ENCODE measurements at places on chromosomes 3 and 15.
A peak's percentile ranks its signal among the peaks of the same experiment; 100 is the strongest.

GRCh38 chr15:47511261-47511660 lies 206.0 kb upstream of the SEMA6D start:
- DNase-seq = no peak

DNA sequence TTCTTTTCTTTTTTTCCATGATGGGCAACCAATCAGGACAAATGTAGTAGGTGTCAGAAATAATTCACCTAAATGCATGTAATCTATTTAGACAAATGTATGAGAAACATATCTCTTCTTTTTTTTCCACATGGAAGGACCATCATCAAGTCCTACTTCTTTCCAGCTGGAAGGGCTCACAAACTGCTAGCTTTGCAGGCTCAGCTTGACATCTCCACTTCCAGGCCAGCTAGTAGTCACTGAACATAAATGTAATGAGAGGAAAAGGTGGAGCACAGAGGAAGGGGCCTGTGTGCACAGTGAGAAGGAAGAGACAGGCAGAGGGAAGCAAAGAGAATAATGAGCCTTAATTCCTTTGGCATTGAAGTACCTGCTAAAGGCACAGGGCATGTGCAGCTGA lies 504.9 kb downstream of the MCTP2 start:
- no peak for DNase-seq

DNA sequence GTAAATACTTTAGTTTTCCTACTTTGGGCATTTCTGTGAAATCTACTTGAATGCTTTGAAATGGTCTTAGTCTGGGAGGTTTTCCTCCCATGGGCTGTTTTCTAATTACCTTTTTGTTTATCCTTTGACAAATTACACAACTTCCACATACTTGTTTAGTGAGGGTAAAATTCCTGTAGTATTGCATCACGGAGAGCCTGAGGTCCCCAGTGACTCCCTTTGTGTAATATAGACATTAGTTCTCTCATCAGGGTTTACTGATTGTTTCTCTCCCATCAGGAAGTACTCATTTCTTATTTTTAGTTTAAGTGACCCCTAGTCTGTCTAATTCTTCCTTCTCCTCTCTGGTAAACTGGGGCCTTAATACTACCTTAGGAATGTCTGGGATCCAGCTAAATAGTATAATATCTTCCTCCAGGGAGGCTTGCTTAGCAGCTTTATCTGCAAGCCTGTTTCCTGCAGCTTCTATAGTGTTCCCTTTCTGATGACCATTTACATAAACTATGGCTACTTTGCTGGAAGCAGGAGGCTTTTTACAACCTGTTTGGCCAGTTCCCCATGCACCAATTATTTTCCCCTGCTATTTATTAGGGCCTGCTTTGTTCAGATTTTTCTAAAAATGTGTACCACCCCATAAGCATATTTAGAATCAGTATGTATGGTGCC lies 87.2 kb upstream of the XCR1 start:
- DNase-seq = no peak

DNA sequence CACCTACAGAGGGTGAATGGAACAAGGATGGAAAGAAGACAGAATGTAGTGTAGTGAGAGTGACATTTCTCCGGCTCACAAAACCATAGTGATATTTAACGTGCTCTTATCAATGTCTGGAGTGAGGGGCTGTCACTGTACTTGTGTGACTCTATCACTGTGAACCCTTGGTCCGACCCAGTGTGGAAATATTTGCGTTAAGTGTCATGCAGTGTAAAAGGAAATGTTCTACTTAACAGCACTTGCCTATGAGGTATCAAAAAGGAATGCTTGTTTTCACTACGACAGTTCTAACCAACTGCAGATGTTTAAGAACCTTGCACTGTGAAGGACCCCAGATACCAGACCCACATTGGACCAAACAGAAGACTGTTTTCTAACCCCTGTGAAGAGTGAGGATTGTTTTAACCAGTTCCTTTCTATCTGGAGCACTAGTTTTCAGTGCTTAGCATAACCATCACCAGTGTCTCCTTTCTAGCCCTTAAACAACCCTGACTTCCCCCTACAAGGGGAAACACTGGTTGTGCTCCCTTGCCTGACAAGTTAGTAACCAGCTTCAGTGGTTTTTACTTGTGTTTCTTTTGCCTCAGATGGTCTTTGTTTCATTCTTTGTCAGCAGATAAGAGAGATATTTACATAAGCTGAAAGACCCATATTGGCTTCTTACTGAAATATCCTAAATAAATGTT lies 144.7 kb upstream of the ABHD17C start:
- no peak for DNase-seq

GRCh38 chr15:53454535-53454842 lies 305.0 kb downstream of the WDR72 start:
- DNase-seq = no peak

DNA sequence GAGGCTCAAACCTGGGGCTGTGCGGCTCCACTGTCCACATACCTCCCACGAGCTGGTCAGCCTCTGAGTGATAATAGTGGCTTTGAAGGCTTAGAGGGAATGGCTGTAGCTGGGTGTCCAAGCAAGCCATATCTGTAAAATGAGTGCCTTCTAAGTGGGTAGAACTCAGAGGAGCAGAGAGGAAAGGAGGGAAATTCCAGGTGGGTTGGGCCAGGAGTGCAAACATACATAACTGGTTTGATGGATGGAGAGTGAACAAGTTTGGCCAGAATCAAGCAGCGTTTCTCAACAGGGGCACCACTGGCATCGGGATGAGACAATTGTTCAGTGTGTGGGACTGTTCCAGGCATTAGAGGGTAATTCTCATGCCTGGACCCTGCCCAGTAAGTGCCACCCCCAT lies 91.1 kb downstream of the ASB7 start:
- no peak for DNase-seq

GRCh38 chr3:113546414-113546893 lies 14.1 kb downstream of the SIDT1 start:
- DNase-seq = no peak

GRCh38 chr15:78201281-78202190 lies 32.8 kb downstream of the ACSBG1 start:
- DNase-seq = no peak

DNA sequence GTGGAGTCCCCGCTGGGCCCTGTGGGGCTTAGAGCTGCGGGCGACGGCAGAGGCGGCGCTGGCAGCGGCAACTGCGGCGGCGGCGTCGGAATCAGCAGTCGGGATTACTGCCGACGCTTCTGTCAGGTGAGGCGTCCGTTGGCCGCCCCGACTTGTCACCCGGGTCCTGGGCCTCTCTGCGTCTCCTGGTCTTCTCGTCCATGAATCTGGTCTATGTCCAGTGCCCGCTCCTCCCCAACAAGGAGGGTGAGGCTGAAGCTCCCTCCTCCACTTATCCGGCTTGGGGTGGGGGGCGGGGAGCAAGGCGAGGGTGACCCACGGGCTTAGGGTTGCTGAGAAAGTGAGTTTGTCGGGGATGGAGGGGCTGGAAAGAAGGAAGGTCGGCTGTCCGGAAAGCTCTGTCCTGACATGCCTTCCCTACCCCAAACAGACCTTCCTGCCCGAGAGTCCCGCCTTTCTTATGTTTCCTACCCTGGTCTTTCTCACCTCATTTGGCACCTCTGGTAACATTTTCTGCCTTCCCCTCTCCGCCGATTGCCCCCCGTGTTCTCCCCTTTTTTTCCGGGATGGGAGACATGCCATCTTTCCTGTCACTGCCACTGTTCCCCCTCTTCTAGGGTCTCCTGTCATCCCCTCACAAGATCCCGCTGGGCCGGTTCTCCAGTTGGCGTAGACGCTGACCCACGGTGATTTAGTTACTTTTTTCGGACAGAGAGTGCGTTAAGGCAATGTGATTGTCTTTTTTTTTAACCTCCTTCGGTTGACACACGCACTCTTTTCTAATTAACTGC lies 520 bp downstream of the ZNF654 start:
- DNase-seq = peak; percentile 15

GRCh38 chr15:40338041-40338657 lies 2.6 kb downstream of the CCDC9B start:
- peak; percentile 33 for DNase-seq

GRCh38 chr15:56980473-56980872 lies 62.0 kb downstream of the TCF12 start:
- DNase-seq = no peak

GRCh38 chr3:171695426-171695825 lies 114.9 kb downstream of the PLD1 start:
- DNase-seq = no peak

- no peak for DNase-seq
Observed at GRCh38 chr15:94306700-94307650, 75.6 kb downstream of the MCTP2 start.

DNA sequence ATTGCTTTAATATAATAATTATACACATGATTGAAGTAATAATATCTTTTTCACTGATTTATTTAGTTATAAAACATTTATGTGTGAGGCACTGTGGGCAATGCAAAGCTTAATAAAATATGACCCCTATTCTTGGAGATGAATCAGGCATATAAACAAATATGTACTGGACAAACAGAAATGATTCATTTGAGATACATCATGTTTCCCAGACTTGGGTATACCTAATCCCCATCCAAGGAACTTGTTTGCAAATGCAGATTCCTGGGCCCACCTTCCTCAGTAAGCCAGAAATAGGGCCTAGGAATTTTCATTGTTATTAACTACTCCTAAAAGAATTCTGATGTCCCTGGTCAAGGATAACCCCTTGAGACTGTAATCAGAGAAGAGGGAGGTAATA lies 184.2 kb downstream of the CHL1 start:
- DNase-seq = no peak

GRCh38 chr15:95742836-95743235 lies 587.7 kb upstream of the NR2F2 start:
- DNase-seq = no peak

GRCh38 chr3:172816281-172816680 lies 65.8 kb downstream of the ECT2 start:
- no peak for DNase-seq

- no peak for DNase-seq
Observed at GRCh38 chr3:155149494-155149893, 69.4 kb downstream of the MME start.

DNA sequence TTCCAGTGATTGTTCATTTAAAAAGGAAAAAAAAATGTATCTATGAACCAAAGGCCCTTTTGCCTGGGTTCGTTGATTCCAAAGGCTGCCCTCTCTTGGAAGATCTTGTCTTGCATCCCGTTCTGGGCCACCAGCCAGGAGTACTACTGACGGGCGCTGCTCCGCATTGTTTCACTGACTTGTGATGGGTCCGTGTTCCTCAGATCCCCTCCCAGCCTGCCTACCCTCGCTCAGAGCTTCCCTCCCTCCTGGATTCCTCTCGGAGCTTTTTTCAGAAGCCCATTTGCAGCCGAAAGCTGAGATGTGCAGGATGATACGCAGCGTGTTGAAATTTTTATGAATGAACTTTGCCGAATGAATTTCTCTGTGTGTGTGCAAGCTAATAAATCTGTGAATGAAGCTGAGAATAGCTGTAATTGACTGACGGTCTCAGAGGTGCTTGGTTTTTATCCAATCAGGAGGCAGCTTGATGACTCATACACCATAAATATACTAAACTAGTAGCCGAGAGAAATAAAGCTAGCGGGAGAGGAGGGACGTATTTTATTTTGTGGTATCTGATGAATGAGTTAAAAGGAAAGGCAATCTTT lies at the start of gene SHC4:
SHC4 (minus strand) TSS at position 396 of the 590 bp plus-strand sequence. CDS start 904 bp downstream, outside the sequence.
- peak; percentile 74 for DNase-seq

DNA sequence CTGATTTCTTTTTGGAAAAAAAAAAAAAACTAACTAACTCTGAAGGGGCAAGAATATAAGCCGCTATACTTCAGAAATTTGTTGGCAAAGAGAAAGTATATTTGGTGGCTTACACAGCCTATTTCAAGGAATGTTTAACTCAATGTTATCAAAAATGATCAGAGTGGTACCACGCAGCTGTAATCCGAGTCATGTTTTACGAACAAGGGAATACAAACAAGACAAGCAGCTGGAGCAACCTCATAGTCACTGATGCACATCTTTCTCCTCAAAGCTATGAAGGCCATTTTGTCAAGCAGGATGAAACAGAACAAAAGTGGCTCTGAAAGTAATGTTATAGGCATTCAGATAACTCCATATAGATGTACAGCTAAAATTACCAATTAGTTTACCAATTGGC lies 81.2 kb downstream of the SCAPER start:
- no peak for DNase-seq

DNA sequence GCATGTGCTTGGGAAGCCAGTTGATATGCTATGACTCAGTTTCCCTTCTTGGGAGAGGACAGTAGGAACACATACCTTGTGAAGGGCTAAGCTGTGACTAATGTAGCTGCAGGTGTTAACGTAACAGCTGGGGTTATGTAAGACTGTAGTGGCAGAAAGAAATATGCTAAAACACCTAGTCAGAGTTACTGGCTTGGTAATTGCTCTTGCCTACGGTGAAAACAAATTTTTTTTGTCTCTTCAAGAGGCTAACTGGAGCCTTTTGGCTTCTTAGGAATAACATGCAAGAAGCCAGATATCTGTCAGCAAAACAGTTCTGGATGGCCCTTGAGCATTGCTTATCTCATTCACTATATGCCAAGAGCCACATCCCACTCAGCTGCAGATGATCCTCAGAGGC lies 1.4 kb downstream of the MAPKBP1 start:
- no peak for DNase-seq

DNA sequence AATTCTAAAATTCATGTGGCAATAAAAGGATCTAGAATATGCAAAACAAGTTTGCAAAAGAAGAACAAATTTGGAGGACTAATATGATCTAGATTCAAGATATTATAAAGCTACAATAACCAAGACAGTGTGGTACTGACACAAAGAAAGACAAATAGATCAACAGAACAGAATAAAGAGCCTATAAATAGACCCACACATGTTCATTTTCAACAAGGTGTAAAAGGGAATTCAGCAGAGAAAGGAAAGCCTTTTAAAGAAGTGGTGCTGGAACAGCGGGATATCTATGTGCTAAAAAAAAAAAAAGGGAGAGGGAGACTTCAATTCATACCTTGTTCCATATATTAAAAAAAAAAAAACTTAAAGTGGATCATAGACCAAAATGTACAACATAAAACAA lies 149.0 kb downstream of the WDR76 start:
- DNase-seq = no peak

DNA sequence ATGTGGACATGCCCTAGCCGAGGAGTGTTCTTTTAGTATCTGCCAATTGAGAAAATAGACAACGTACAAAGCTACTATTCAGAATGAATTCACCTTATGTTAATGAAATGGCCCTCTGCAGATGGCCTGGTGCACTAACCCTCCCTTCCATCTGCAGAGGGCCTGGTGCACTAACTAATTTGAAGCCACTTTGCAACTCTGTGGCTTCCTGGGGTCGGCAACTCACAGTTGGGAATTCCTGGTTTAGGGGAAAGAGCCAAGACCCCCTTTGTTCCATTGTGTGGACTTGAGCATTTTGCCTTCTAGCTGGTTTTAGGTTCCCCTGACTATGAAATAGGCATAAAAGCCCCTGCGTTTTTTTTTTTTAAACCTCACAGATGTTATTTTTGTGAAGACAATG lies 204.3 kb upstream of the UBE3A start:
- DNase-seq = no peak

Data from midbrain (tissue), 1 donor.